ENCODE measurements at places on chromosomes 6 and 20.

DNA sequence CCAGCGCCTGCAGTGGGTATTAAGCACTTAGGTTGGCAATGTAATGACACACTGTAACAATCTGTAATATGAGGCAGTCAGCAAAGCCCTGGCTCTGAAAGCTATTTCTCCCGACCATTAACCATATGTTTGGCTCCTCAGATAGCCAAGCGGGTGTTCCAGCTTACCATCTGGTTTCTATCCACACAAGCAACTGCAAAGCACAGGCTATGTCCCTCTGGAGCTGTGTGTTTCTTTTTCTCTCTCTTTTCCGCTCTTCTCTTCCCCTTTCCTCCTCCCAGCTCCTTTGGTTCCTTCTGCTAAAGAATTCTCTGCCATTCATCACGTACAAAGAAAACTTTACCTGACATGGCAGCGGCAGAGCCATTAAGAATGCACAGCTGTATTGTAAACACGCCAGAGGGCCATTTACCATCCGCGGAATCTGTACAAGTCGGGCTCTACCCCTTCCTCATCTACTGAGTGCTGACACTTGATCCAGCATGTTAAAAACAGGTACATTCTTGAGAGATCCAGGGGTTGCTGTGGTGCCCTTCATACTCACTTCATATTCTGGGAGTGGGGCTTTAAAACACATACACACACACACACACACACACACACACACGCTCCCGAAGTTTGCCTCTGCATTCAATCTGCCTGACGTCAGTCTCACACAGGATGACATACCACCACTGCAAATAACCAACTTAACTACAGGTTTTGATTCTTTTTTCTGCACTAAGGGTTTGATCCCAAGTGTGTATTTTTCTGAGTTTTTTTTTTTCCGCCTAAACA is 77.2 kb downstream of the BACH2 start:
- no peak for DNase-seq
- peaks cover 12% of the 10 kb centered on the region for H3K36me3 ChIP-seq
- peaks cover 3% of the 10 kb centered on the region for H3K4me1 ChIP-seq
- H3K4me3 ChIP-seq = no peak overlapping the region
- no peak overlapping the region for H3K27ac ChIP-seq

DNA sequence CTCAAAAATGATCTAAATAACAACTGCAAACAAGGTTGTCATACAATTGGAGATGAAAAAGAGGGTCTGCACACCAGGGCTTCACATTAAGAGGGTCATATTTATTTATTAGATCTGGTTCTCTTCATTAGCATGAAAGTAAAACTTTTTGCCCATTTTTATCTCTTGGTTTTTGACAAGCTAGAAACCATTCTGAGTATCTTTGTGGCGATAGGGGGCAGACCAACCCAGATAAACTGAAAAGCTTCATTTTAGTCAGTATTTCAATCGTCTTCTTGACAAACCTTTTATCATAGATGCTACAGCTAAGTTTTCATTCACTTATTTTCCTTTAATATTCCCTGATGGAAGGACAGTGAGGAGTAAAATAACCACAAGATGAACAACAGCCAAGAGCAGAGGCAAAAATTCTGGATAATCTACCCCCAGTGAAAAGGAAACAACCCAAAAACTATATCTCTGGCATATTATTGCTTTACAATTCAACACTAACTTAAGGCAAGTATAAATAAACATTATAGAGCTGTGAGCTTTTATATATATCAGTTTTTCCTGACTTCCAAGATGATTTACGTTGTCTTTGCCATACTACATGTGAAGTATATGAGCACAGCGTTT is 45.2 kb downstream of the THEMIS start:
- no peak overlapping the region for H3K27ac ChIP-seq
- H3K27me3 ChIP-seq = no peaks in the 10 kb centered on the region
- no peaks in the 10 kb centered on the region for H3K4me1 ChIP-seq
- DNase-seq = no peak
- H3K36me3 ChIP-seq = no peaks in the 10 kb centered on the region

DNA sequence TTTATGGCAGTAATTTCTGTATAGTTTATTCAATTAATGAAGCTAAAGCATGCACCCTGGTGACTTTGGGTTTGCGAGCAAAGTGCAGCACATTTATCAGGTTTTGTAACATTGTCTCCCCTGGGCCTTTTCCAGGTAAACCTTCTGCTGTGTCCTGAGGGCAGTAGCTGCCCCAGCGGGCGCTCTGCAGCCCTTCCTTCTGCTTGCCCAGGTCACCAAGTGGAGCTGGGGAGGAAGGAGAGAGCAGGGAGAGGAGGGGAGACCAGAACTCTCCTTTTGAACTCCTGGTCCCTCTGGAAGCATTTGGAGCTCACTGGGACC is 145.6 kb downstream of the DLL1 start:
- H3K4me1 ChIP-seq = peaks cover 9% of the 10 kb centered on the region
- no peak for DNase-seq
- H3K27me3 ChIP-seq = peaks cover 11% of the 10 kb centered on the region

DNA sequence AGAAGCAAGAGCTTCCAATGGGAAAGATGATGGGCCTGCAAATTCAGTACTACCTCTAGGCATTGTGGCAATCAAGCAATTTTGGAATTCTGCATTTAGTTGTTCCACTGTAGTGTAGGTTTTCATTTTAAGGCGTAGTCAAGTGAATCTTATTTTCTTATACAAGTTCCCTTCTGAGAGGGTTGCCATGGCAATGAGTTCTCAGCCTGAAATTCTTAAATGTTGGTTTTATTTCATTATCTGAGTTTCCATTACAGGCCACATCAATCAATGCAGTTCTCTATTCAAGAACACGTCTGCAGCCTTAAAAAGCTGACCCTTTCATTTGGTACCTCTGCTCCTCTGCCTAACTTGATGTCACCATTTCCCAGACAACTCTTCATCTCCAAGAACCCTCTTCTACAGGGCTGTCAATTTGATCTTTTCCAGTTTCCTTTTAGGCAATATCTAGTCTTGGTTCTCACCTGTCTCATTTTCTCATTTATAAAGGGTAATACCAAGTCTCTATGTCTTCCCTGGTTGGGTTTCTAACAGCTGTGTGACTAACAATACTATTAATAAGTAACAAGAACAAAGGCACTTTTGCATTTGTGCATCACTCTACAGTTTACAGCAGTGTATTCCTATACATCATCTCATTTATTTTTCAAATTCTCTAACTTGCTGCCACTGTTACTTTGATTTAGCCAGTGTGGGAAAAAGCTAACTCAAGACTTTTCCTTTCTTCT is 898.2 kb upstream of the FLRT3 start:
- H3K27ac ChIP-seq = no peak overlapping the region
- H3K27me3 ChIP-seq = peaks cover 4% of the 10 kb centered on the region
- no peak overlapping the region for H3K4me3 ChIP-seq
- no peaks in the 10 kb centered on the region for H3K36me3 ChIP-seq
- H3K4me1 ChIP-seq = no peaks in the 10 kb centered on the region

DNA sequence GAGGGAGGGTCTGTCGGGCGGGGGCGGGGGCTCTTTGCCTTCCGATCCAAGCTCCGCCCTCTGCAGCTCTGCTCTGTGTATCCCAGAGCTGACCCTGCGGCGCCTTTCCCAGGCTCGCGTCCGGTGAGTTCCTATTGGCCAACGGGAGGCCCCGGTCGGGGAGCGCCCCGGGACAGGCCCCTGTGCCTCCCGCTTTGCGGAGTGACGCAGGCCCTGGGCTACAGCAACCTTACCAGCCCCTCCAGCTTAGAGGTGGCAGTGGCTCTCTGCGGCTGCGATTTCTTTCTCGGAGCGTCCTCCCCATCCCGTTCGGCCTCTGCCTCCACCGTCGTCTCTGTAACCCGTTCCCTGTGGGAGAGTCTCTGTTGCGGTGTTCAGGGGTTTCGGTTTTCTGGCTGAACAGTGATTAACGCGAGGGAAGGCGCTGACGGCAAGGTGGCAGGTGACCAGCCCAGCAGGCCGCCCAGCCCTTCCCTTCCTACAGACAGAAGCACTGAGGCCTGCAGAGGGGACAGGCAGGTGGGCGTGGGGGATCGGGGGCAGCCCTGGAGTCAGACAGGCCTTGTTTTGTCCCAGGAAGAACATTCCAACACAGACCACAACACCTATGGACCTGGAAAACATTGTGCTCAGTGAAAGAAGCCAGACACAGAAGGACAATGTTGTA is 18.1 kb upstream of the CEBPB start:
- H3K27ac ChIP-seq = peak overlapping the region; percentile 77
- H3K36me3 ChIP-seq = peaks cover 9% of the 10 kb centered on the region
- H3K4me1 ChIP-seq = peaks cover 24% of the 10 kb centered on the region
- peak; percentile 84 for DNase-seq
- peak overlapping the region; percentile 77 for H3K4me3 ChIP-seq
- no peaks in the 10 kb centered on the region for H3K27me3 ChIP-seq

DNA sequence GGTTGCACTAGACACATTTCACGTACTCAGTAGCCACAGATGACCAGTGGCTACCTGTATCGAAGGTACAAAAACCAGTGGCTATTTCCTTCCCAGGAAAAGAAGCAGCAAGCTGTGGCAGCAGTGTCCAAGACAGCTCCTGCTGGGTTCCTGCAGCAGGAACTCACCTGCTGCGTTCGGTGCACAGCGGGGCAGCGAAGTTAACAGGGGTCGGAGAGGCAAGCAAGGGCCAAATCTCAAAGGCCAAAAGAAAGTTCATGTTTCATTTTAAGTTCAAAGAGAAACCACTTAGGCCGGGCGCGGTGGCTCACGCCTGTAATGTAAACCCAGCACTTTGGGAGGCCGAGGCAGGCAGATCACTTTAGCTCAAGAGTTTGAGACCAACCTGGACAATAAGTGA is 26.9 kb downstream of the ASIP start:
- DNase-seq = no peak
- H3K4me3 ChIP-seq = peak overlapping the region; percentile 71
- peaks cover 17% of the 10 kb centered on the region for H3K36me3 ChIP-seq
- H3K27me3 ChIP-seq = peaks cover 4% of the 10 kb centered on the region
- no peak overlapping the region for H3K27ac ChIP-seq

DNA sequence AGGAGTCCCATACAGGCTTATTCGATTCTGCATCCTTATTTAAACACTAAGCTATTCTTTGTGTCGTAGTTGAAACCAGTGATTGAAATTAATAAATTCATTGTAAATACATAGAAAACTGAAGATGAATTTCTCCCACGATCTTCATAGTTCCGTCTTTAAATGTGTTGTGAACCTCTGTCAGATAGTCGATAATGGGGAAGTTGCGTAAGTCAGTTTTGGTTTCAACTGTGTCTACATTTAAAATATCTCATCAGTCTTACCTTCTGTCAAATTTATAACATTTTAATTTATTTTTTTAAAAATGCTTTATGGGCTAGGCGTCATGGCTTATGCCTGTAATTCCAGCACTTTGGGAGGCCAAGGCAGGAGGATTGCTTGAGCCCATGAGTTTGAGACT is 12.7 kb downstream of the STX11 start:
- H3K4me1 ChIP-seq = no peaks in the 10 kb centered on the region
- no peaks in the 10 kb centered on the region for H3K27me3 ChIP-seq
- no peak for DNase-seq
- H3K4me3 ChIP-seq = no peak overlapping the region
- no peak overlapping the region for H3K27ac ChIP-seq

DNA sequence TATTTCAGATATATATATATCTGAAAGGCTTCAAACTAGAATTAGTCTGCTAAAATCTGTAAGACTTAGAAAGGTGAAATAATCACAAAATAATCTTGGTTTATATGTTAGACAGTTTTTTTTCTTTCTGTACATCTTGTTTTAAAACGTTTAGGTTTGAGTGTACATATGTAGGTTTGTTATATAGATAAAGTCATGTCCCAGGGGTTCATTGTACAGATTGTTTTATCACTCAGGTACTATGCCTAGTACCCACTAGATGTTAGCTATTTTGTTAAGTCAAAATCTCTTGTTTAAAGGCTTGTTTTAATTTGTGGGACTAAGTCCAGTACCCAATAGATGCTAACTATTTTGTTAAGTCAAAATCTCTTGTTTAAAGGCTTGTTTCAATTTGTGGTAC is 1339.0 kb upstream of the CITED2 start:
- no peaks in the 10 kb centered on the region for H3K27me3 ChIP-seq
- H3K27ac ChIP-seq = no peak overlapping the region
- peaks cover 2% of the 10 kb centered on the region for H3K4me1 ChIP-seq

Data from type B pancreatic cell (in vitro differentiated cells).